Psoas muscle (tissue), 8 donors: ENCODE measurements at places on chromosomes 6 and 20.

- no peak for DNase-seq
Observed at GRCh38 chr20:14497004-14497403, 159.6 kb upstream of the FLRT3 start.

DNA sequence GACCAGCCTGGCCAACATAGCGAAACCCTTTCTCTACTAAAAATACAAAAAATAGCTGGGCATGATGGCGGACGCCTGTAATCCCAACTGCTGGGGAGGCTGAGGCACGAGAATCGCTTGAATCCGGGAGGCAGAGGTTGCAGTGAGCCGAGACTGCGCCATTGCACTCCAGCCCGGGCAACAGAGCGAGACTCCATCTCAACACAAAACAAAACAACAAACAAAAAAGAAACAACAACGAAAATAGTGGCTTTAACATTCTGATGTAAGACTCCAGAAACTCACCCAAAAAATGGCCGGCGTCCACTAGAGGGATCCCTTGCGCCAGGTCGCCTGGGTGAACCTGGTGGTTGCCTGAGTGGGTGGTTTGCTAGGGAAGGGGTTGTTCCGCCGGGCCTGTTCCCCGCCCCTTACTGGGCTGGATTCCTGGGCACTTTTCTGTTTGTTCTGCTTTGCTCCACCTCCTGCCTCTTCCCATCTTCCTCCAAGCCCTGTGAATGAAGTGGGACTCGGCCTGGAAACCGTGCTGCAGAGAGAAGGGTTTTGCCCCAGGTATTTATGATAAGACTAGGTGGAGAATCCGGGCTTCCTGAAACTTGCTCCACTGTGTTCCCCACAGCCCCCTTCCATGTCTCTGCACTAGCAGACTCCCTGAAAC is 1.5 kb downstream of the PABPC1L start:
- DNase-seq: no peak

DNA sequence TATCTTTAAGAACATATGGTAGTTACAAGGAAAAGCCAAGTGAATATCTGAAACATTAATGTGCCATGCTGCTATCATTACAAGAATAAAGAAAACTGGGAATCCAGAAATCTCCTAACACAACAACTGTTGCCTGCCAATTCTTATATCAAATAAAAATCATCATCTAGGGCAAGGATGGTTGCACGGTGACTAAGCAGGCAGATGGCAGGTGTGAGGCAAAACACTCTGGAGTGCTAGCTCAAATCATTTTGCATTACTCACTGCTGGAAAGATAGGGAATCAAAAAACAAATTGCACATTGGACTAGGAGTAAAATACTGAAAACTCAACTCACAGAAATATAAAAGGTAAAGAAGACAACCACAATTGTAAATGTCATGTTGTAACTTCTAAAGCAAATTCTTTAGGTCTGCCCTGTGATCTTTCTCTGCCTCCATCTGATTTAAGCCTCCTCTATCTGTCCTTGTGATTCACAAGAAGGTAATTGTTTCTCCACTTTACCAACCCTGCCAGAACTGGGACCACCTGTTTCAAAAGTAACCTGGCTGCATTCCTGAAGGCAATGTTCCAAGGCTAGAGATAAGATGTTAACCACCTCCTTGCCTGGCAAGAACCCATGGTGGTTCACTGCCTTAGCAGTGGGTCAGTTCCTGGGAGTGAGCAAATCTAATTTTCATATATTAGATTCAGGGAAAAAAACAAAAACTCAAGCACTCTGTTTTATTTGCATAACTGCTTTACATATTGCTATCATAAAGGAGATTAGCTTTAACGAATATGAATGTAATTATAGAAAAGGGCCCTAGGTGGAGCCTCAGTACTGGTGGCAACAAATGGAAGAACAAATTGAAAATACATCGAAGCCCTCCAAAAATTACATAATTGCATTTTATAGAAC is 33.1 kb upstream of the LCA5 start:
- no peak for DNase-seq

GRCh38 chr20:44785768-44786167 is 24.6 kb downstream of the RIMS4 start:
- DNase-seq: no peak

GRCh38 chr20:37670351-37670791 is 23.5 kb upstream of the CTNNBL1 start:
- peak; percentile 75 for DNase-seq
